ENCODE measurements at places on chromosomes 3 and 15. TPM values are rescaled to one million over a fixed set of nuclear protein-coding genes. Genes with fewer than 3 reads are reported as not detected.

DNA sequence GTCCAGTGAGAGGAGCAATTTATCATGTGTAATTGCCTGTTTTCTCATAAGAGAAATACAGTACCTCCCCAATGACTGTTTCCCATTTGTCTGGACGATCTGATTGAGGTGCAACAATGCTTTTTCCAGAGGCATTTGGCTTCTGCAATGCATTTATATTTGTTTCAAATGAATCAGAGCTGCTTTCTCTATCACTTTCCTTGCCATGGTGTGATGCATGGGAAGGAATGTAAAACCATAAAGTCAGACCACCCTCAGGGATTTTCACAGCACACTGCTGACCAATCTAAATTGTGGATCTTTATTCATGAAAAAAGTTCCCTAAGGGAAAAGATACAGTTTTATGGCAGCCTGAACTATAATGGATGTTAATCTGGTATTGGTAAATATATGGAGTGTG is 333.0 kb downstream of the ZNF385D start:
- H3K36me3 ChIP-seq, result no peaks in the 10 kb centered on the region
- no peak overlapping the region for H3K4me3 ChIP-seq
- no peak overlapping the region for H3K27ac ChIP-seq
- DNase-seq, result no peak
- H3K4me1 ChIP-seq, result no peaks in the 10 kb centered on the region
- no peaks in the 10 kb centered on the region for H3K27me3 ChIP-seq

DNA sequence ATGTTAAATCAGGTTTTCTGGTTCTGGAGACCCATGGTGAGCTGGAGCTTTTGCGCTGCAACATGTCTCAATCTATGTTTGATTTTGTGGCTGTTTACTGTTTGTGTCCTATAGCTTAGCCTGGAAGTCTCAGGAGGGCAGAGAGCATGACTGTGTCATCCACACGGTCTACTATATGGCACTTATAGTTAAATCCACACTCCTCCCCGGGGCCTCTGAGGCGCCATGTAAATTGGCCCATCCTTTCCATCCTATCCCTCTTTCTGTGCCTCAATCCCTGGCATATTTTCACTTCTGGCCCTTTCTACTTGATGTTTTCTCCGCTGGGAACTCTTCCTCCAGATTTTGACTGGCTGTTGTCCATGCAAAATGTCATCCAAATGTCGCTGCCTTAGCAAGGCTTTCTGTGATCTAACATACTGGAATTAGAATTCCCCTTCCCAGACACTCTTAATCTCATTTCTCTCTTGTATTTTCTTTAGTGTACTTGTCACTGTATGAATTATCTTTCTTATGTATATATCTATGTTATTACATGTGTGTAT is 560.8 kb upstream of the RGMA start:
- H3K27me3 ChIP-seq, result no peaks in the 10 kb centered on the region
- H3K27ac ChIP-seq, result no peak overlapping the region
- H3K4me1 ChIP-seq, result no peaks in the 10 kb centered on the region
- H3K36me3 ChIP-seq, result no peaks in the 10 kb centered on the region
- no peak for DNase-seq

DNA sequence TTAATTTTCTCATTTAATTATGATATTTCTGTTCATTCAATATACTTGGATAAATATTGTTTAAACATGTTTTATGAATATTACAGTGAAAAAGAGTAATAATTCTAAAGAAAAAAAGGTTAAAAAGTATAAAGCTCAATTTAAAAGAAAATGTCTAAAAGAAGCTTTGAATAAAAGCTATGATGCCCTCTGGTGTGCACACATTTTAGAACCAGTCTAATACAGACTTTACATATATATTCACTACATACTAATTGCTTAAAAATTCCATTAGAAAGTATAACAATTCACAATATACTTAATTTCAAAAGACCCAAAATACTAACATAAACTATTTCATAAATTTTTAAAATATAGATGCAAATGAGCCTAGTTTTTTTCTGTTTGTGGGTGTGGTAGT is 909.1 kb upstream of the ROBO1 start:
- no peaks in the 10 kb centered on the region for H3K4me1 ChIP-seq
- no peak for DNase-seq
- no peaks in the 10 kb centered on the region for H3K27me3 ChIP-seq

Gene FRMD5
- 3.6 TPM for total RNA-seq

DNA sequence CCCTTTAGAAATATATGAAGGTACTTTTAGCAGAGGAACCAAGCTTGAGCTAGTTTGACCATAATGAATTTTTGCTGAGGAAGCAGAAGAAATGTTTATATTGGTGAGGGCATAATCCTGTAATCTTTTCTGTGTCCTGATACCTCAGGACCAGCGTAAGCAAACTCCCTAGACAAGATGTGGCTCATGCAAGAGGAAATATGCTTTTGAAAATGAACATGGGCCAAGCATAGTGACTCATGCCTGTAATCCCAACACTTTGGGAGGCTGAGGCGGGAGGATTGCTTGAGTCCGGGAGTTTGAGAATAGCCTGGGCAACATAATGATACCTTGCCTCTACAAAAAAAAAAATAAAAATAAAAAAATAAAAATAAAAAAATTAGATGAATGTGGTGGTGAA is 78.5 kb downstream of the PPARG start:
- H3K36me3 ChIP-seq, result no peaks in the 10 kb centered on the region
- no peaks in the 10 kb centered on the region for H3K4me1 ChIP-seq
- no peak for DNase-seq
- no peaks in the 10 kb centered on the region for H3K27me3 ChIP-seq
- no peak overlapping the region for H3K4me3 ChIP-seq

GRCh38 chr15:82105451-82106215 is 59.8 kb upstream of the MEX3B start:
- H3K4me3 ChIP-seq, result no peak overlapping the region
- H3K4me1 ChIP-seq, result no peaks in the 10 kb centered on the region
- peak; percentile 79 for DNase-seq
- no peaks in the 10 kb centered on the region for H3K36me3 ChIP-seq
- H3K27me3 ChIP-seq, result no peaks in the 10 kb centered on the region

DNA sequence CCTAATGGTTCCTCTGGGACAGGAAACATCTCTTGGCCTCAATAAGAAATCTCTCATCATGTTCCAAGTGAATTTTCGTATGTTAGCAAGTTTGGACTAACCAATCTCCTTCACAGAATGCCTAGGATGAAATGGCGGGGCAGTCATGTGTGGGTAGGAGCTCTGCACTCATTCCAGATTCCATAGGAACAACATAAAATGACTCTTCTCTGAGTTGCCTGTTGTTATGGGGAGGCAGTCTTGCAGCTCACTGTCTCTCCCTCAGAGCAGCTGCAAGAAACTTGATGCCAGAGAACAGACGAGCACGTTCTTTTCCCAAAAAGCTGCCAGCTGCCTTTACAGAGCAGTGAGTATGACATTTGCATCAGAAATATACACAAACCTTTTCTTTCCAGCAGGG is 34.1 kb downstream of the SPATA12 start:
- H3K27me3 ChIP-seq, result no peaks in the 10 kb centered on the region
- peaks cover 53% of the 10 kb centered on the region for H3K36me3 ChIP-seq
- H3K4me3 ChIP-seq, result no peak overlapping the region
- H3K4me1 ChIP-seq, result peaks cover 9% of the 10 kb centered on the region
- DNase-seq, result no peak

DNA sequence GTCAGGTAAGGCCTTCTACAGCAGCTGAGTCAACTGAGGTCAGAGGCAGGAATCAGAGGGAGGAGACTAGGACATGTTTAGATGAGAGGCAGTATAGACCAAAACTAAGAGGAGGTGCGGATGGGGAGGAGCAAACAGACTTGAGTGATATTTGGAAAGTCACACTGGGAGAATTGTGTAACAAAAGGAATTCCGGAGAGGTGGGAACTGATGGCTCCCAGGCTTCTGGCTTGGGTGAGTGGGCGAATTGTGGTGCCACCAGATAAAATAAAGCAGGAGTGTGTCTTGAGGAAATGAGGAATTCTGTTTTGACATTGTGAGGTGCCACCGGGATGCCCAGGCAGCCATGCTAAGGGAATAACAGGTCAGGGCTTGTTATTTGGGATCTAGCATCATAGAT is 3.3 kb upstream of the TM6SF1 start:
- no peaks in the 10 kb centered on the region for H3K36me3 ChIP-seq
- no peak for DNase-seq
- no peak overlapping the region for H3K27ac ChIP-seq
- H3K4me1 ChIP-seq, result no peaks in the 10 kb centered on the region
- no peak overlapping the region for H3K4me3 ChIP-seq

- H3K27ac ChIP-seq, result peak overlapping the region; percentile 0
- H3K27me3 ChIP-seq, result no peaks in the 10 kb centered on the region
- H3K4me3 ChIP-seq, result no peak overlapping the region
- H3K4me1 ChIP-seq, result no peaks in the 10 kb centered on the region
- peaks cover 45% of the 10 kb centered on the region for H3K36me3 ChIP-seq
- DNase-seq, result no peak
These were observed 30.7 kb upstream of the IP6K2 start for GRCh38 chr3:48747706-48748105.

DNA sequence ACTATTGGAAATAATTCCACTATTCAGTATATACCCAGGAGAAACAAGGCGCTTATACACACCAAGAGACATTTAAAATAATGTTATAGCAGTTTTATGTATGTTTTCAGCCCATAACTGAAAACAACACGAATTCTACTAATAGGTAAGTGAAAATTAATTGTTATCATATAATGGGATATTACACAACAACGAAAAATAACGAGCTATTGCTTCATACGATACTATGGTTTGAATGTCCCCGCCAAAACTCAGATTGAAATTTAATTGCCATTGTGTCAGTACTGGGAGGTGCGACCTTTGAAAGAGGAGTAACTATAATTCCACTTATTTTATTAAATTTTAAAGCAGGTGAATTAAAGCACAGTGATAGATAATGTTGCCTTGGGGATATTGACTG is 4.0 kb upstream of the CSRNP1 start:
- no peaks in the 10 kb centered on the region for H3K27me3 ChIP-seq
- no peak overlapping the region for H3K4me3 ChIP-seq
- H3K36me3 ChIP-seq, result no peaks in the 10 kb centered on the region
- H3K27ac ChIP-seq, result no peak overlapping the region
- peaks cover 21% of the 10 kb centered on the region for H3K4me1 ChIP-seq
- no peak for DNase-seq

GRCh38 chr3:159685801-159686200 is 302.8 kb upstream of the IL12A start:
- no peak overlapping the region for H3K27ac ChIP-seq
- H3K4me1 ChIP-seq, result no peaks in the 10 kb centered on the region
- no peaks in the 10 kb centered on the region for H3K27me3 ChIP-seq
- H3K36me3 ChIP-seq, result no peaks in the 10 kb centered on the region

GRCh38 chr15:93088200-93088980 is 621 bp downstream of the RGMA start:
- H3K4me3 ChIP-seq, result peak overlapping the region; percentile 89
- DNase-seq, result peak; percentile 82

Gene CNTN3
- 2.7 TPM for total RNA-seq

DNA sequence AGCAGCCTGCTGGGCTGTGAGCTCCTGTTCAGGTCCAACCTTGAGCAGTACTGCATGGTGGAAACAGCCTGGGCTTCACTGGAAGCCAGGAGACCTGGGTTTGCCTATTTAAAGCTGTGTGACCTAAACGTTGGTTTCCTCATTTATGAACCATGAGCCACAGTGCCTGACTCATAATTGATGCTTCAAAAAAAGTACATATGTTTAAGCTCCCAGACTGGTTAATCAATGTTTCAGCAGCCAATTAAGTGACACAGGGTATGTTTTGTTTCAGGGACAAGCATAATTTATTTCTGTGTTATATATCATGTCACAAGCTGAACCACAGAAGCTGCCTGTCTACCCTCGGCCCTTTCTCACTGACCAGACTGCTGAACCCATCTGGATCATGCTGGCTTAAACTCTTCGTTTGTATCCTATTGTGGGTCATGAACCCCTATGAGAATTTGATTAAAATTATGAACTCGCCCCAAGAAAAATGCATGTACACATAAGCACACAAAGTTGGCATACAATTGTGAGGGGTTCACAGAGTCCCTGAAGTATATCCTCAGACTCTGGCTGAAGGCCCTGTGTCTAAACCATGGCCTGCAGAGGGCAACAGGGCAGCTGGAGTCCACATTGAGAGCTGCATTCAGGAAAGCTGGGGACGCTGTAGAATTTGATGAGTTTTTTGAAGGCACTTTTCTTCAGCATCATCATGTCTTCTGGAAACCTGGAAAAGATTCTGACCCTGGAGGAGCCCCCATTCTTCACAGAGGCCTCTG is 23.7 kb downstream of the HDC start:
- no peak overlapping the region for H3K4me3 ChIP-seq
- no peak overlapping the region for H3K27ac ChIP-seq
- H3K4me1 ChIP-seq, result no peaks in the 10 kb centered on the region
- H3K36me3 ChIP-seq, result no peaks in the 10 kb centered on the region
- no peak for DNase-seq

Gene CORO2B
- 1.4 TPM for total RNA-seq

- H3K4me1 ChIP-seq, result no peaks in the 10 kb centered on the region
- H3K4me3 ChIP-seq, result no peak overlapping the region
- H3K27me3 ChIP-seq, result no peaks in the 10 kb centered on the region
- no peaks in the 10 kb centered on the region for H3K36me3 ChIP-seq
These were observed 71.5 kb downstream of the SSR3 start for GRCh38 chr3:156483426-156483825.

- DNase-seq, result no peak
- peaks cover 44% of the 10 kb centered on the region for H3K36me3 ChIP-seq
- H3K4me1 ChIP-seq, result no peaks in the 10 kb centered on the region
- no peak overlapping the region for H3K27ac ChIP-seq
These were observed 57.2 kb downstream of the DLG1 start for GRCh38 chr3:197241173-197241572.

Gene PCLAF
- 34.2 TPM for total RNA-seq

Gene IL20RB
- total RNA-seq, result 2.1 TPM

Gene SST
- total RNA-seq, result not detected

GRCh38 chr3:185460719-185461350 is 38.0 kb downstream of the TMEM41A start:
- no peaks in the 10 kb centered on the region for H3K4me1 ChIP-seq
- peaks cover 5% of the 10 kb centered on the region for H3K36me3 ChIP-seq
- no peak overlapping the region for H3K4me3 ChIP-seq
- no peak overlapping the region for H3K27ac ChIP-seq
- no peaks in the 10 kb centered on the region for H3K27me3 ChIP-seq
- no peak for DNase-seq

GRCh38 chr15:70308011-70308734 is 210.5 kb upstream of the TLE3 start:
- no peak overlapping the region for H3K27ac ChIP-seq
- peaks cover 34% of the 10 kb centered on the region for H3K27me3 ChIP-seq
- no peak overlapping the region for H3K4me3 ChIP-seq
- no peaks in the 10 kb centered on the region for H3K36me3 ChIP-seq

All from endodermal cell (in vitro differentiated cells).